Activated CD8-positive, alpha-beta memory T cell treated with anti-CD3 and anti-CD28 coated beads, Interleukin-2, amount 10 ng/mL, durations not matched to agents 7 days and 5 days (primary cell): ENCODE measurements at places on chromosomes 5 and 9. TPM values are rescaled to one million over a fixed set of nuclear protein-coding genes. Genes with fewer than 3 reads are reported as not detected.

Gene LHX3
- total RNA-seq, result not detected

GRCh38 chr9:71821405-71821804 lies 53.1 kb upstream of the CEMIP2 start:
- H3K4me1 ChIP-seq, result peaks cover 9% of the 10 kb centered on the region
- H3K36me3 ChIP-seq, result no peaks in the 10 kb centered on the region
- no peak for DNase-seq
- H3K27ac ChIP-seq, result no peak overlapping the region

DNA sequence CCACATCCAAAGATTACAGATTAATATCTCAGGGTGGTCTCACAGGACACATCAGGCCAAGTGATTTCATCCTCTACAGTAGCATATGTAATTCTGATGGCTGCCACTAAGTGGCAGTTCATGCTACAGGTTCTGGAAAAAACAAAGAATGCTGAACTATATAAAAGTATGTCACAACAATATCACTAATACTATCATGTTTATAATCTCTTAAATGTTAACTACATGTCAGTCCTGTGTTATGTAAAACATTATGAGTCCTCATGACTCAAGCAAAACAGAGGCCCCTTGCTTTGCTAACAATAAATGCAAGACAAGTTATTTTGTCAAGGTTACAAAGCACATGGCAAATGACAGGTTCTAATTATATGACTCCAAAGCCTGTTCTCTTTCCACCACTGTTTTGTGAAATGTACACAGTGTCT lies 233.2 kb downstream of the FBXL17 start:
- no peak for DNase-seq
- H3K27me3 ChIP-seq, result no peaks in the 10 kb centered on the region
- no peak overlapping the region for H3K4me3 ChIP-seq
- no peak overlapping the region for H3K27ac ChIP-seq
- peaks cover 3% of the 10 kb centered on the region for H3K36me3 ChIP-seq

DNA sequence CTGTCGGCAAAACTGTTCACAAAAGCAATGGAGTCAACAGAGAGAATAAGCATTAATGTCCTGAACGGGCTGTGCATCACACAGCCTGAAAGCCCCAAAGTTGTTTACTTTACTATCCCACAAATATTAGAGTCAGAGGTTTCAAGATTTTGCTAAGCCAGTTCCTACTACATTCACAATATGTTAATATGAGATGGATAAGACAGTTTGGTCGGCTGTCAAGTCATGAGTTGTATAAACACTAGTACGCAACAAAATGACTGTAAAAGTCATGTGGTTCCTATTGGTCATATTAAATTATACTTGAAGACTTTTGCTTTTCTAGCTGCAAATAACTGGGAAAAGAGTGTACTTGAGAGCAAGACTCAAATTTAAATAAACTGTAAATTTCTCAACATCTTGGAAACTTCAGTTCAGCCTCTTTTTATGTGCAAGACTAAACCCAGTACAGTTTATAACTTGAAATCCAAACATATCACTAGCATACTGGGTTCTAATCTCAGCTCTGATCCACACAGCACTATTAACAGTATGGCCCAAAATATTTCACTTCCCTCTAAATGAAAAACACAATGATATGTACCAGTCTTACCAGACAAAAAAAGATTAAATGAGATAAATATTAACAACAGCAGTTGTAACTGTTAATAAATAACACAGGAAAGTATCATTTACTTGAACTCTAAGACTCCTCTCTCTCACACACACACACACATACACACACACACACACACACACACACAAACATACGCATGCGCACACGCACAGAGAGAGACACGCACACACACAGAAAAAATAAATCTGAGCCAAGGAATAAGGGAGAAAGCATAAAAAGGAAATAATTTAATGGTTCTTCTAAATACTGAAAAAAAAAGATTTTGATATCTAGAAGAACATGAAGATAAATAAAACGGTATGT lies 33.1 kb downstream of the FANCC start:
- H3K27ac ChIP-seq, result no peak overlapping the region
- H3K27me3 ChIP-seq, result no peaks in the 10 kb centered on the region
- DNase-seq, result no peak
- no peaks in the 10 kb centered on the region for H3K4me1 ChIP-seq
- no peak overlapping the region for H3K4me3 ChIP-seq
